ENCODE measurements at places on chromosomes 4 and X. TPM values are rescaled to one million over a fixed set of nuclear protein-coding genes. Genes with fewer than 3 reads are reported as not detected.

GRCh38 chrX:113959912-113960626 lies 623.8 kb upstream of the HTR2C start:
- DNase-seq = no peak

- DNase-seq = no peak
Observed at GRCh38 chr4:81806485-81806884, 334.8 kb upstream of the RASGEF1B start.

DNA sequence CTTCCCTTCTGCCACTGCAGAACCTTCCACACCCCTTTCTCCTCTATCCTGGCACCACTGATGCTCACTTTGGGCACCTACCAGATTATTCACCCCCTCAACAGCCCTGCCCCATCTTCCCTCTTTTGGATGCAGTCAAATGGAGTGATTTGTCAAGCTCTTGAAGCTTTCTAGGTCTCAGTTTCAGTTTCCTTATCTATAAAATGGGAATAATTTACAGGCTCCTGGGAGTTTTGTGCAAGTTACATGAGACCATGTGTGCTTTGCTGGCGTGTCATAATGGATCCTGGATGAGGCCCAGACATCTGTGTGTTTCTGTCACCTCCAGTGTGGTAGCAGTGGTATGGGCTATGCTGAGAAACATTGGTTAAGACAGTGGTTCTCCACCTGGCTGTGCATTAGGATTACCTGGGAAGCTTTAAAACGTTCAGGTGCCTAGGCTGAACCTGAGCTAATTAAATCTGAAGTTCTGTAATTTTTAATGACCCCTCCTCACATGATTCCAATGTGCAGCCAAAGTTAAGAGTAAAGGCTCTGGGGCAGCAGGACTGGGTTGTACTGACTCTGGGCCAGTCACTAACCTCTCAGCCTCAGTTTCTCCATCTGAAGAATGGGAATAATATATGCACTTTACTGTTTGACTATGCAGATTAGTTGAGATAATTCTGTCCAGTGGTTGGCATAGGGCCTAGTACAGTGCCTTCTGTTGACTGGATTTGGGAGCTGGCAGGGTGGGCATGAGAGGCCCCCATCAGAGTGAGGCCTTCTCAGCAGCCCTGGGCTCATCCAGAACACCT lies 6.8 kb upstream of the MGST2 start:
- no peak for DNase-seq

- DNase-seq = no peak
Observed at GRCh38 chr4:14431155-14432134, 570.8 kb upstream of the CPEB2 start.

GRCh38 chrX:44974451-44974850 lies 101.5 kb downstream of the KDM6A start:
- DNase-seq = no peak

- DNase-seq = no peak
Observed at GRCh38 chr4:8410641-8411271, 29.8 kb downstream of the ACOX3 start.

WDR1 gene
- 200 TPM for polyA plus RNA-seq

SERPINA7 gene
- polyA plus RNA-seq = 0.23 TPM

PITX2 gene
- polyA plus RNA-seq = 3.3 TPM

All from renal cortex interstitium (tissue), 15 donors.